ENCODE measurements at places on chromosomes 6 and 20. TPM values are rescaled to one million over a fixed set of nuclear protein-coding genes. Genes with fewer than 3 reads are reported as not detected.

The VSTM2L gene
- total RNA-seq, result 0.48 TPM

The IL17F gene
- not detected for total RNA-seq

The C6orf132 gene
- 20.2 TPM for total RNA-seq

The CD40 gene
- total RNA-seq, result 11.7 TPM

- DNase-seq, result no peak
Observed at GRCh38 chr6:132412656-132413498, 11.6 kb upstream of the MOXD1 start.

DNA sequence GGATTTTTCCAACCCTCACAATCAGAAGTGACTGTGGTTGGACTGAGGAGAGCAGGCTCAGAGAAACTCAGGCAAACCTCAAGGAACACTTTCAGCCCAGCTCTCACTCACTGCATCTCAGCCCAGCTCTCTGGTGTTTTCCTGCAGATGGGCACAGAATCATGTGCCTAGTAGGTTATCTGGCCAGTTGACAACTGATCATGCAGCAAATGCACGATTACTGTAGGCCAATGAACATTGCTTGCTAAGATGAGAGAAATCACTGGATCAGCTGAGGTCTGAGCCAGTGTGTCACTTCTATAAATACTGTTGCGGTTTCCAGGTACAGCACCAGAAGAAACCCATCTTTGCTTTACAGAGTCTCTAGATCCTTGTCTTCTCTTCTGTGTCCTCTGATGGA is 540.5 kb downstream of the CD83 start:
- DNase-seq, result no peak

DNA sequence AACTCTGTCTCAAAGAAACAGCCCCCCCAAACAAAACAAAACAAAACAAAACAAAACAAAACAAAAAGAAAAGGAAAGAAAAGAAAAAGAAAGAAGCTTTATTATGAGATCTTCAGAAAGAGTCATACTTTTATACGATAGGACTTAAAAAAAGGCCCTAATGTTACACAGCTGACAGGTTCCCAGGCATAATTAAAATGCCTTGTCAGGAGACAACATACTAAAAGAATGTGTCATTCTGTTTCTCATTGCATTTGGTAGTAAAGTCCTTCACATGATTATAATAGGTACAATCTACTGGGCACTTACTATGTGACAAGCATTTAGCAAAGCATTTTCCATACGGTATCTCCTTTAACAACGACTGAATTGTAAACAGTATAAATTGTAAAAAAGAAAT is 36.4 kb upstream of the RPN2 start:
- no peak for DNase-seq

DNA sequence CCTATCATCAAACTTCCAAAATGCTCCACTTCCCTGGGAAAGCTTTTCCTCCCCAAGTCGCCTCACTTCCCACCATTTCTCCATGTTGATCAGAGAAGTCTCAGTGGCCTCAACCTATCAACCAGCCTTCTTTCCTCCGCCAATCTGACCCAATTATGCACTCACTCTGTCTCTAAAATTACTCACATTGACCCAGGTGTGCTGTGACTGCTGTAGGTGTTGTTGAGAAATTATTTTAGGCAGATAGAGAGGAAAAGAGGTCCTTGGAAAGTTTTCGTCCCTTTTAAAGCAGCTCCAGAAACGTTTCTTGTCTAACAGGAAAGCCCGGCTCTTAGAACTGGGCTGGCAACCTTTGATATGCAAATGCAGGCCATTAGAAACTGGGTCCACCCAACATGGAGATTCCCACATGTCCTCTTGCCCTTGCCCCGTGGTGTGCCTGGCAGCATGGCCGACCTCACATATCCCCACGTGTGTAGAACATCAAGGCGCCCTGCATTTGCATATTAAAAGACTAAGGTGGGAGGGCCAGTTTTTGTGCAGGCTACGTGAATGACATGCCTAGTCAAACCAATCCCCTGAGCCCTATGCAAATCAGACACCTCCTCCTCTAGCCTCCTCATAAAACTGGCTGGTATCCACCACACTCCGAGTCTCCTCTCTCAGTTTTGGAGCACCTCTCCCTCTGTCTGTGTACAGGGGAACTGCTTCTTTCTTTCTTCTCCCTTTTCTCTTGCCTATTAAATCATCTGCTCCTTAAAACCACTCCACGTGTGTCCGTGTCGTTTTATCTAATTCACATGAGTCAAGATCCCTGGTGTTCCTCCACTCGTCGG is 12.9 kb downstream of the IPCEF1 start:
- peak; percentile 72 for DNase-seq

DNA sequence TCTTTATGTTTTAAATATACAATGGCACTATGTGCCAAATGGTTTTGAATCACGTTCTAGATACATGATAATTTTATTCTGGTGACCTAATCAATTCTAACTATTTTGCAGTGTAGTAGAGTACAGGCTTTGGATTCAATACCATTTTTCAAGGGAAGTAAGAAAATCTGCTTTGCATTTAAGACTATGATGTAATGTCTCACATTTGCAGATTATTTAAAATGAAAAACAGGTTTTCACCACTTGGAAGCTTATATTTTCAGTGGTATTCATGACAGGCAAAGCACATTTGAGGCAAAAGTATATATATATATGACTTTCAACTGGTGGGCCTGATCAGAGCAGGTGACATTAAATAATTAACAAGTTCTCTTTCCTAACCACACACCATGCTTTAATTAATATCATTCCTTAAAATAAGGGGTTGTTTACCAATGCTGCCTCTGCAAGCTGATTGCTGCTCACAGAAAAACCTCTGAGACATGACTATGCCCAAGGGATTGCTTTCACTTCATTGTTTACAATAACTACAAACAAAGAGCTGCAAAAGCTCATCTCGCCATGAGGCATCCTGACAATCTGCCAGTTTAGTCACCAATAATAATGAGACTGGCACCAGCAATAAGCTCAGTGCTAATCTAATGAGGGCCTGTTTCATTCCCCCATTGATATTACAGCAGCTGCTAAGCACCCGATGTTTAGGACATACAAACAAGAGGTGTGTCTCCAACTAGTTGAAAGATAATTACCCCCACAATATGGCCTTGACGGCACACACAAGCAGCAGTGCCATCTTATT is 1176.0 kb upstream of the GJE1 start:
- no peak for DNase-seq

DNA sequence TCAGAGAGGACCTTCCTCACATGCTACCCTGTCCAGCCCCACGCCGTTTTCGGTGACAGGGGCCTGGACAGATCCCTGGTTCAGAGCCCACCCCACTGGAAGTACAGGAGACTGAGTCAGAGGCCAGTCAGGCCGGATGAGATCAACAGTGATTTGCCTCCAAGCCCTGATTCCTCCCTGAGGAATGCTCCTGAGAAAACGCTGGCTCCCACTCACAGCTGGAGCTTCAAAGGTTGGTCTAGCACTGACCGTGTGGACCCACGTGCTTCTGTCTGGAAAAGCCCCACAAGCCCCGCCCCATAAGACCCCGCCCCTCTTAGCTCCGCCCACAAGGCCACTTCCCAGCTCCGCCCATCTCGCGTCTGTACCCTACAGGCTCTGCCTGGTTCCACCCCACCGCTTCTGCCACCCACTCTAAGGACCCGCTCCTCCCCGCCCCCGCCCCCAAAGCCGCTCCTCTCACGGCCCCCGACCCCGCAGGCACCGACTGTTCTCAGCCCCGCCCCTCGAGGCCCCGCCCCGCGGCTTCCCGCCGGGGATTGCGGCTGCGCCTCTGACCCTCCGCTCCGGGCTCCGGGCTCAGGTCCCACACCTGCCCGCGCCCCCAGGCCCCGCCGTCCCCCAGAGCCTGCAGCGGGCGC is 64.9 kb upstream of the BHLHE23 start:
- no peak for DNase-seq

- no peak for DNase-seq
Observed at GRCh38 chr20:1652960-1653359, 4.6 kb downstream of the SIRPG start.

GRCh38 chr6:136600818-136601217 is 50.6 kb upstream of the MAP7 start:
- DNase-seq, result no peak

DNA sequence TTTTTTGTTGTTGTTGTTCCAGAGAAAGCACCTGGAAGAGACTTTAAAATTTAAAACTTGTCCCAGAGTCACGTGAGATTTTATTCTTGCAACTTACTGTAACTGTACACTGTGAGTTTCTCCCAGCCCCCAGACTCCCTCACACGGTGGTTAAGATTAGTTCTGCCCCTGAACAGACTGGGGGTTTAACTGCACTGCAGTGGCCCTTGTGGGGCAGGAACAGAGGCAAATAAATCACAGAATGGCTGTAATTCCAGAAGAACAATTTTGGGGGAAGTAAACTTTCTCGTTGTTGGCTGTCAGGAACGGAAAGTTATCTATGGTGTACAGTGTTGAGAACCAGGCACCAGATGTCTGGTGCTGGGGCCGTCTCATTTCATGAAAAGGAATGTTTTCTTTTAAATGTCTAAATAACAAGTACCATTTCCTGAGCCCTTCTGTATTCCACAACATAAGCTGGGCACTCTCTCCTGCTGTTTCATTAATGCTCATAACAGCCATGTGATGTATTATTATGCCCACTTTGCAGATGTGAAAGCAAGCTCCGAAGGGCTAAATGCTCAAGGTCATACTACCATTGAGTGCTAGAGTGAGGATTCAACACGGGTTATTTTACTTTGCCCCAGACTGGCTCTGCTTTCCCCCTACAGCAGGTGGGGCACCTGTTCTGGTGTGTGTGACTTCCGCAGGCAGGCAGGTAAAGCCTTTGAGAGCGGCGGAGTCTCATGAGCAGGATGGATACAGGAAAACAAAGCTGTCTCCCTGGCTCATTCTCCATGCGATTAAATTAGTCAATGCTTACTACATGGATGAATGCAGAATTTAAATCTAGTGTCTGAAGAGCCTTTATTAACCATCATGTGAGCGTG is 30.5 kb downstream of the CNKSR3 start:
- no peak for DNase-seq

- no peak for DNase-seq
Observed at GRCh38 chr20:56911946-56912345, 282.8 kb downstream of the TFAP2C start.

DNA sequence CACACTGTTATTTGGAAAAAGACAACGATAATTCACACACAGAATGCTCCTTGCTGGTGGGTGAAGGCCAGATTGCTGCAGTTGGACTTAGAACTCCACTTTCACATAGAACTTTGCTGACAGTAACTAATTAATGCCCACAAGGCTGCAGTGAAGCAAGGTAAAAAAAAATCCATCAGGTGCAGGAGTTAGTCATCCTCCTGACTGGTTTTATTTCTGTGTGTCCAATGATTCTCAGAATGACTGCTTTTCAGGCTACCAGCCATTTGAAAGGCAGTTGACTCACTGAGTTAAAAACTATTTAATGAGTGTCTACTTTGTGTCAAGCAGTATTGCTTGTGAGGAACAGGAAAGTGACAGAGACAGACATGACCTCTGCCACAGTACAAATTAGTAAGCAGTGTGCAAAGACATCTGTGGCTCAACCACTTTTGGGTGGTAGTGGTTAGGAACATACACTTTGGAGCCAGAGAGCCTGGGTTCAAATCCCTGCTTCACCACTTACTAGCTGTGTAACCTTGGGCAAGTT is 41.9 kb downstream of the ELOVL5 start:
- DNase-seq, result no peak

DNA sequence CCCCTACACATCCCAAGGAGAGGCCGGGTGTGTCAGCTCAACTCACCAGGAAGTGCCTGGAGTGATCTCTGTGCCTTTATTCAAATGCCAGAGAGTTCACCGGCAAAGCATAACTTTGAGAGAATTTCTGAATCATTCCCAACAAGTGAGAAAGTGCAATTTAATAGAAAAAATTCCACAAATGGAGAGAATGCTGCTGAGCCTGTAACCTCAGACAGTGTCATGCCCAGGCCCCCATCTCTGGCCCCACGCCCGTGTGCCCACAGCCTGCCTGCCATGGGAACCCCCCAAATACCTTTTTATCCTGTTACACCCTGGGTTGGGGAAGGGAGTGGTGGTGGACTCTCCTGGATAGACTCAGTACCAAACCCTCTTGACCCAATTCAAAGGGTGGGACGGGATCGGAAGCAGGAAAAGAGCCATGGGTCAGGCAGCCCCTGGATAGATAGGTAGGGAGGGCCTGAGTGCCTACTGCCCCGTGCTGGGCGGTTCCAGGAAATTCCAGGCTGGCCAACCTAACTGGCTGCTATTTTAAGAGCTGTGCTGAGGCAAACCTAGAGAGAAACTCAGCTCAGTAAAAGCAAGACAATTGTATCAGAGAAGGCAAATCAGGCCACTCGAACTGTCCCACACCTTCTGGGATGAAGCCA is 179.0 kb upstream of the FOXA2 start:
- DNase-seq, result no peak

DNA sequence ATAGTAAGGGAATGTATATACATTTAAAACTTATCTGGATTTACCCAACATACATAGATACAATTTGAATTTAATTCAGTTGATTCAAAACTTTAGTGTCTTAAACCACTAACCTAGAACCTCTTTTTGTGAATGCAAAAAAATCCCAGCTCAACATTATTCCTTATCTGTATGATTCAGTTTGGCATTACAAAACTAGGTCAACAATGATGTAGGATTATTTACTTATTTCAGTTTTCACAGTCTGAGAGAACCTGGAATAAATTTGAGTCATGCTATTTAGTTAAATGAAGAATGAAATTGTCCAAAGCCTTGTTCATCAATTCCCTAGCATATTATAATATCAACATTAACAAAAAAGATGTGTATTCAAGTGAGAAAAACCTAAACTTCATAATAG is 7.4 kb upstream of the PLCB1 start:
- DNase-seq, result no peak

DNA sequence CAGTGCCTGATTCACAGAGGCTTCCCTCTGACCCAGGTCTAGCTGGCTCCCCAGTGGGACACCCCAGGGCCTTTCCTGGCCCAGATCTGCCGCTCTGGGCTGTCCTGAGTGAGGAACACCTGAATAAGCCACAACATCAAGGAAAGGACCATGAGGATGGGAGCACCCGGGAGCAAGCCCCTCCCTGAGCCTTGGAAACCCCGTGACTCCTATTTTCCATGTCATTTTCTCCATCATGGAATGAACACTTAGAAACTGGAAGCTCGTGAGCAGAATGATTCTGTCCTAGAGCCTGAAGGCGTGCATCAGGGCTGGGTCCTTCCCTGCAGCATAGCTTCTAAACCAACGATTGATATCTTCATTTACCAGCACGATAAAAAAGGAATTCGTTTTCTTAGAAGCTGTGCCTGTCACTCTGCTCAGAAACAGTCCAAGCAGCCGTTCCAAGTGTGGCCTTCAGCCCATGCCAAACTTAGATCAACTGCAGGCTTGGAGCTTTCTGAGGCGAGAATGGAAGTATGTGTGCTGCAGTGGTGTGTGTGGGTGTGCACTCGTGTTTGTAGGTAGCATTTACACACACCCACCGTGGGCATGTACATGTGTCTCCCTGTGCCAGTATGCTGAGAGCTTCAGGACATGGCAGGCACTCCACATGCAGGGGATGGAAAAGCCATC is 83.2 kb upstream of the FOXC1 start:
- no peak for DNase-seq

DNA sequence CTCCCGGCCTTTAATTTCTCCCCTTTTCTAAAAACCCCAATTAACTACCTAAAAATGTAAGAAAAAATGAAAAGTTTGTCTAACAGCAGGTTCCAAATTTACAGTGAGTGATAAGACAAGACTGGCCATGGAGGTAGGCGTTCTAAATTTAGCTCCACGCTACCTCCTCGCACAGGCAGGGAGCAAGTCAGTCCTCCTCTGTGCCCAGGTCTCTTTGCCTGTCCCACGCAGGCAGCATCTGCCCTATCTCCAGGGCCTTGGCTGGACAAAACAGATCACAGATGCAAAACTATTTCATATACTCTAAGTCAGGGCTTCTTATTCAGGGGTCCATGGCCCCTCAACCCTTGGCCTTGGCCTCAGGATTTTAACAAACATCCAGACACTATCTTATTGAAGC is 98.0 kb upstream of the JARID2 start:
- DNase-seq, result no peak

GRCh38 chr20:19937651-19938420 is 79.3 kb upstream of the NAA20 start:
- DNase-seq, result no peak
